ENCODE measurements at places on chromosomes 2 and 18. TPM values are rescaled to one million over a fixed set of nuclear protein-coding genes. Genes with fewer than 3 reads are reported as not detected.

DNA sequence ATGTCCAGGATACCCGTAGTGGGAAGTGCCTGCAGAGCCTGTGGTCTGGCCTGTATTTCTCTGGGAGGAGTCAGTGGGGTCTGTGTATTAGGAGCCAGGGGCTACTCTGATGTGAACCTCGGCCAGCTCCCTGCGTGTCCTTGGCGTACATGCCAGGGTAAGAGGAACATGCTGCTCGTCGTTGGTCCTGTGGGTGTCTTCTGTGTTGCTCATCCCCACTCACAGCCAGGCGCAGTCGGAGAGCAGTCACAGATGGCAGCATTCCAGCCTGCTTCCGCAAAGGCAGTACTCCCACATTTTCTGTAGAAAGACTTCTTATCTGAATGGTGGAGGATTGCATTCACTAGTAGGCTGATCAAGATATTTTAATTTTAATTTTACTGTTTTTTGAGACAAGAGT, 84.9 kb downstream of the DGKD start:
- H3K4me3 ChIP-seq: no peak overlapping the region
- peaks cover 9% of the 10 kb centered on the region for H3K36me3 ChIP-seq
- no peak for DNase-seq

DNA sequence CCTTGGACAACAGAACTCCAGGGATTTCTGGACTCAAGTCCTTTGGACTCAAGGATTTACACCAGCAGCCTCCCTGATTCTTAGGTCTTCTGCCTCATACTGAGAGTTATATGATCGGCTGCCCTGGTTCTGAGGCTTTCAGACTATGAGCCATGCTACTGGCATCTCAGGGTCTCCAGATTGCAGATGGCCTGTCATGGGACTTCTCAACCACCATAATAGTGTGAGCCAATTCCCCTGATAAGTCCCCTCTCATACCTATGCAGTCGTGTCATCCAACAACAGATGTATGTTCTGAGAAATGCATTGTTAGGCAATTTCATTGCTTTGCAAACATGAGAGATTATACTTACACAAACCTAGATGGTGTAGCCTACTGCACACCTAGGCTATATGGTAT, 61.4 kb upstream of the MSTN start:
- no peak overlapping the region for H3K4me3 ChIP-seq
- H3K4me1 ChIP-seq: peaks cover 16% of the 10 kb centered on the region
- no peaks in the 10 kb centered on the region for H3K36me3 ChIP-seq

HAT1 gene
- total RNA-seq: 33.8 TPM

GRCh38 chr2:10222-10875, 36.0 kb downstream of the FAM110C start:
- peaks cover 16% of the 10 kb centered on the region for H3K4me1 ChIP-seq
- DNase-seq: no peak
- H3K27ac ChIP-seq: no peak overlapping the region
- H3K36me3 ChIP-seq: no peaks in the 10 kb centered on the region
- no peak overlapping the region for H3K4me3 ChIP-seq

- no peak overlapping the region for H3K4me3 ChIP-seq
- no peak for DNase-seq
- H3K36me3 ChIP-seq: no peaks in the 10 kb centered on the region
- H3K27me3 ChIP-seq: no peaks in the 10 kb centered on the region
Observed at GRCh38 chr2:8624855-8625398, 56.9 kb upstream of the ID2 start.

NDC80 gene
- total RNA-seq: 13.4 TPM

HPCAL1 gene
- 17.5 TPM for total RNA-seq

C1GALT1C1L gene
- 0.38 TPM for total RNA-seq

GRCh38 chr2:171346723-171347557, 86.8 kb downstream of the METTL8 start:
- H3K4me3 ChIP-seq: no peak overlapping the region
- DNase-seq: no peak
- H3K27ac ChIP-seq: no peak overlapping the region
- peaks cover 15% of the 10 kb centered on the region for H3K4me1 ChIP-seq
